Activated T-cell treated with anti-CD3 and anti-CD28 coated beads, Interleukin-2, amount 50 U/mL, for 72 hours (primary cell): ENCODE measurements at places on chromosomes 16 and 17. TPM values are rescaled to one million over a fixed set of nuclear protein-coding genes. Genes with fewer than 3 reads are reported as not detected.

- DNase-seq = no peak
Measured at GRCh38 chr17:82531431-82531881, 11.9 kb downstream of the FOXK2 start.

DNA sequence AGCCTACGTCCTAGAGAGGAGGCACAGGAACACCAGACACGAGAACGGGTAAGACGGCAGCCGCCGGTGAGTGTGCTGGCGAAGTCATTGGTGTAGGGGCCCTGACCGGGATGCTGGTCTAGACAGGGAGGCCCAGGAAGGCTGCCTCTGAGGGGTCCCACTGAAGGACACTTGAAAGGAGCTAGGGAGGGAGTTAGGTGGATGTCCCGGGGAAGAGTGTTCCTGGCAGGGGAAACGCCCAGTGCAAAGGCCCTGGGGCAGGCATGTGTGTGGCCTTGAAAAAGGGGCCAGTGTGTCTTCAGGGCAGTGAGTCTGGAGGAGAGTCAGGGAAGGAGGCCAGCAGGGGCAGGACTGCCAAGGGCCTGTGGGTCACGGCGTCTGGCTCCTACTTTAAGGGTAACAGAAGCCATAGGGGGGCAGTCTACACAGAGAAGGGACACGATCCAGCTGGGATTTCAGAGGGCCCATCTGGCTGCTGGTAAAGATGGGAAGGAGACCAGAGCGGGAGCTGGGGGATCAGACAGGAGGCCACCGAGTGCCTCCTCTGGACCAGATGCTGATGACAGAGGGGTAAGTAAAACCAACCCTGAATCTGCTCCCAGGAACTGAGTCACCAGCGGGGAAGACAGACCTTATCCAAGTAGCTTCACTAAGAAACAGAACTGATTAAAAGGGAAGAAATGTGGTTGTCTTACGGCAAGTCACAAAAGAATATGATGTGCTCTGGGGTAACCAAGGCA, 115.9 kb downstream of the LITAF start:
- DNase-seq = no peak

The MLKL gene
- 23.2 TPM for total RNA-seq

- DNase-seq = no peak
Measured at GRCh38 chr17:19654896-19655295, 6.3 kb downstream of the ALDH3A2 start.

The BRD7 gene
- total RNA-seq = 74.8 TPM
